ENCODE measurements at places on chromosomes 16 and 17.

- DNase-seq = no peak
These were observed 604 bp upstream of the ZC3H18 start for GRCh38 chr16:88569614-88569984.

DNA sequence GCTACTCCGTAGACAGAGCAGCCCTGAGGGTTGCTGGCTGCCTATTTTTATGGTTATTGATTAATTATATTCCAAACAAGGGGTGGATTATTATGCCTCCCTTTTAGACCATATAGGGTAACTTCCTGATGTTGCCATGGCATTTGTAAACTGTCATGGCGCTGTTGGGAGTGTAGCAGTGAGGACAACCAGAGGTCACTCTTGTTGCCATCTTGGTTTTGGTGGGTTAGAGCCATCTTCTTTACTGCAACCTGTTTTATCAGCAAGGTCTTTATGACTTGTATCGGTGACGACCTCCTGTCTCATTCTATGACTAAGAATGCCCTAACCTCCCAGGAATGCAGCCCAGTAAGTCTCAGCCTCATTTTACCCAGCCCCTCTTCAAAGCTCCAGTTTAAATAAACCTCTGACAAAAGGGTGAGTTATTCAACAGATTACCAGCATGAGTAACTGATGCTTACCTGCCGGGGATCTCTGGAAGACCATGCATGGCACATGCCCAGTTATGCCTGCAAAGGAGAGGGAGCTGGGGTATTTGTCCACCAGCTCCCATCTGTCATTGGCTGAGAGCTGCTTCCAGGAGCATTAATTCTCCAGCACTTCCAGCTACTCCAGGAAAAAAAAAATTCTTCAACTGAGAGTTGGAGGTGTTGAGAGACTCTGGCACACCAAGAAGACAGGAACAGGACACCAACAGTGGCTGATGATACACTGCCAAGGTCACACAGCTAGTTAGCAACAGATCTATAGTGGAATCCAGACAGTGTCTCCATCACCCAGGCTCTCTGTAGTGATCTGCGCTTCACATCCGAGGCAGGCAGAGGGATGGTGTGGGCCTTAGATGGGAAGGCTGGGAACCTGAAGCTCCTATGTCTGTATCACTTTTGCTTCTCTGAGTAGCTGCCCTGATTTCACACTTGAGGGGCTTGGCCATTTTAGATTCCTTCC lies 36.6 kb upstream of the IL21R start:
- DNase-seq = no peak

- DNase-seq = no peak
These were observed 20.5 kb downstream of the SREBF1 start for GRCh38 chr17:17816240-17816814.

GRCh38 chr17:15741624-15742023 lies 9.5 kb downstream of the TBC1D26 start:
- DNase-seq = no peak
